ENCODE measurements at places on chromosomes 7 and 10. TPM values are rescaled to one million over a fixed set of nuclear protein-coding genes. Genes with fewer than 3 reads are reported as not detected.

Gene GFRA1
- 1.8 TPM for total RNA-seq

Gene MSS51
- 8.4 TPM for total RNA-seq

Gene IGF2BP3
- total RNA-seq = not detected

Gene IL2RA
- total RNA-seq = 4.0 TPM

Gene JCAD
- 16.8 TPM for total RNA-seq

Gene PTN
- 3.5 TPM for total RNA-seq

Gene CFAP46
- 9.4 TPM for total RNA-seq

Gene SPDYE6
- not detected for total RNA-seq

Gene TLX1
- not detected for total RNA-seq

DNA sequence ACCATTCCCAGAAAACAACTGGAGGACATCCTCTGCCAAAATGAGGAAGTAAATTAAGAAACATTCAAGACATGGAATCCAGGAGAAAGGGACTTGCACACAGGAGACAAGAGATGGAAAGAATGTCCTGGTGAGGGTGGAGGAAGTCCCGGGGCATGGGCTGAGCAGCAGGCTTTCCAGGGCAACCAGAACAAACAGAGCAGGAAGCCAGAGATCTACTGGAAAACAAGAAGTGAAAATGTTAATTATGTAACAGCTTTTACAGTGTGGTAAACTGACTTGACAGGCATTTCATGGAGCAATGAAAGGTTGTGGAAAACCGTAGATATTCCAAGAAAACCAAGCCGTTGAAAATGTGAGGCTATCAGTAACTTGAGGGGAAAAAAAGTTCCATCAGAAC, 55.2 kb upstream of the ZNF746 start:
- peaks cover 37% of the 10 kb centered on the region for H3K36me3 ChIP-seq
- H3K27me3 ChIP-seq = no peaks in the 10 kb centered on the region
- no peak overlapping the region for H3K27ac ChIP-seq
- no peak overlapping the region for H3K4me3 ChIP-seq

- H3K36me3 ChIP-seq = no peaks in the 10 kb centered on the region
- no peak overlapping the region for H3K4me3 ChIP-seq
- H3K4me1 ChIP-seq = peaks cover 34% of the 10 kb centered on the region
- DNase-seq = peak; percentile 64
- H3K27me3 ChIP-seq = peaks cover 87% of the 10 kb centered on the region
These were observed 1.9 kb upstream of the EN2 start for GRCh38 chr7:155455776-155456737.

DNA sequence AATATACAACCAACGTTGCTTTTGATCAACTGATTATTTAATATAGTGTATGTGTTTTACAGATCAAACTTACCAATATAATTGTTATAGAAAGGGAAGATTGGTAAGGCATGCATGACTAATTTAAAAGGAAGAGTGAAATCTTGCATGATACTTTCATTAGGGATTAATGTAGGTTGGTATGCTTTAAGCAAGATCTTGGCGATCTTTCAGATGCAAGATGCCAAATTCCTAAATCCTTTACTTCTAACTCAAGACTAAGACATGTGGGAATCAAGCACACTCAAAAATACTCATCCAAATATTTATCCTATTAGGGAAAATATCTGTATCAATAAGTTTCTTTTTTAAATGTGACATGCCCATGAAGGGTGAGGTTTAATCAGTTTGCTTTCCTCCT, 321.4 kb upstream of the MEOX2 start:
- H3K27me3 ChIP-seq = no peaks in the 10 kb centered on the region
- H3K4me3 ChIP-seq = no peak overlapping the region
- H3K4me1 ChIP-seq = no peaks in the 10 kb centered on the region
- H3K27ac ChIP-seq = no peak overlapping the region
- DNase-seq = no peak

GRCh38 chr10:57015595-57016318, 654.7 kb upstream of the ZWINT start:
- H3K4me3 ChIP-seq = no peak overlapping the region
- peak; percentile 4 for DNase-seq
- no peaks in the 10 kb centered on the region for H3K27me3 ChIP-seq
- H3K27ac ChIP-seq = no peak overlapping the region
- H3K36me3 ChIP-seq = no peaks in the 10 kb centered on the region

DNA sequence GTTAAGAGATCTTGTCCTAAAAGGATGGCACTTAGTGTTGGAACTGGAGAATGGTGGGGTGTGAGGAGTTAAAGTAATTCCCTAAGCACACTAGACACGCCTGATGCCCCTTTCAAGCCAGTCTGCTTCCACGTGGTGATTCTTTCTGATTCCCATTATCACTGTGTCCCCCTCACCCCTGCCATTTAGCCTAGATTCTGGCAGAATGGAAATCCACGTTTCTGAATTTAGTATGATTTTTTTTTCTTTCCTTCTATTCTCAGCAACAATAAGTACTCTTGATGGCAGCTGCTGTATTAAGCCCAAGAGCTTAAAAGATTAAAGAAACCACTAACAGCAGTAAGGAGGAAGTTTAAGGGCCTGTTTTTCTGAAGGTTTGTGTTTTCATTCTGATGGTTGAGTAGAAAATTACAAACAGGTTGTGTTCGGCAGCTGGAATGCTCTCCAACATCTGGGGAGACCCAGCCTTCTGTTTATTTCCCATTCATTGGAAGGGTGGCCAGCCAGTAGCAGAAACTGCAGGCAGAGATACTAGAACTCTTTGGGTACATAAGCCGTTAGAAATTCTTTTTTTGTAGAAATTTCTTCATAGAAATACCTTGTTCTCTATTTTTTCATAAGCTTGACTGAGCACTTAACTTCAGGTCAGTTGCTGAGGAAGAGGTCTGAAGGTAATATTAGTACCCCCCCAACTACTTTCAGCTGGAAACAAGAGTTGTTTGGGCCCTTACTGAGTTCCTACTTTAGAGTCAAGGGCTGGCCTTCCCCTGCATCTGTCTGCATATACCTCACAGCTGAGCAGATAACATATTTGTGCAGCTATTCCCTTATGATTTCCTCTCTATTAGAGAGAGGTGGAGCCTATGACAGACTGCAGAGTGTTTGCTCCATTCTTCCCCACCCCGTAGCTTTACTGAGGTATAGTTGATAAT, 355.1 kb downstream of the AUTS2 start:
- H3K4me3 ChIP-seq = no peak overlapping the region
- H3K4me1 ChIP-seq = no peaks in the 10 kb centered on the region
- DNase-seq = no peak
- H3K27ac ChIP-seq = no peak overlapping the region

- H3K27me3 ChIP-seq = no peaks in the 10 kb centered on the region
- H3K36me3 ChIP-seq = peaks cover 4% of the 10 kb centered on the region
- peak overlapping the region; percentile 39 for H3K4me3 ChIP-seq
- peaks cover 10% of the 10 kb centered on the region for H3K4me1 ChIP-seq
These were observed 43.2 kb downstream of the DPYSL4 start for GRCh38 chr10:132229834-132230556.

DNA sequence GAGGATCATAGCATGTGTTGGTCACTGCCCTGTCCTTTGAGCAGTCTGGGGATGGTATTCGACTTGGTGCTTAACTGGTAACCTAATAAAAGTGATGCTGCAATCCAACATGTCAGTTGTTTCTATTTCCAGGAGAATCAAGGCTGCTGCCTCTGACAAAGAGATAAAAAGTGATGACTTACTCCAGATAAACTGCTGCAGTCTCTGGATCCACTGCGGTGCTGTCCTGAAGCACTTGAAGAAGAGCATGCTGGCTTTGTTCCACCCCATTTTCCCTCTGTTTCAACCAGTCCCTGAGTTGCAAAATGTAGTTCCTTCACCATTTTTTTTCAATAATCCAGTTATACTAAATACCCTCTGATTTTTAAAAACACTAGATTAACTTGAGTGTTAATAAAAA, 403.5 kb upstream of the ANKRD30A start:
- no peak overlapping the region for H3K4me3 ChIP-seq
- DNase-seq = no peak
- no peaks in the 10 kb centered on the region for H3K27me3 ChIP-seq

GRCh38 chr10:63206997-63207811, 74.1 kb downstream of the NRBF2 start:
- H3K4me1 ChIP-seq = peaks cover 21% of the 10 kb centered on the region
- no peak overlapping the region for H3K4me3 ChIP-seq
- peaks cover 28% of the 10 kb centered on the region for H3K36me3 ChIP-seq
- DNase-seq = no peak
- no peaks in the 10 kb centered on the region for H3K27me3 ChIP-seq
- peak overlapping the region; percentile 49 for H3K27ac ChIP-seq

GRCh38 chr10:112429147-112429546, 17.6 kb downstream of the ZDHHC6 start:
- no peak overlapping the region for H3K27ac ChIP-seq
- no peaks in the 10 kb centered on the region for H3K27me3 ChIP-seq
- no peak for DNase-seq

DNA sequence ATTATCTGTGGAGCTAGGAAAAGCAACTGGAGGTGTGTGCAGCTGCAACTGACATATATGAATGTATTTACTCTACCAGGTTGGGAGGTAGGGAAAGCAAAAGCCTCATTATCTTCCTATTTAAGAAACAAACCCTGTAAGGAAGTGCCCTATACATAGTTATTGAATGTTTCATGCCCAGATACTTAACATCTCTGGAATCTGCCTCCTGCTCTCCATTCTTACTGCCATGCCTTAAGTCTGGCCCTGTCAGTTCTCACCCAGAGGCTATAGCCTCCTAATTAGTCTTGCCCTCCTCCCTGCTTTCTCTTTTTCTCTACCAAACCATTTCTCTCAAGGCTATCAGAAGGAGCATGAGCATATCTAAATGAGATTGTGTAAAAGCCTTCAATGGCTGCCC, 542.6 kb upstream of the LRRN3 start:
- H3K4me1 ChIP-seq = no peaks in the 10 kb centered on the region
- H3K27ac ChIP-seq = no peak overlapping the region
- H3K4me3 ChIP-seq = no peak overlapping the region
- H3K27me3 ChIP-seq = no peaks in the 10 kb centered on the region

- no peak for DNase-seq
- no peaks in the 10 kb centered on the region for H3K27me3 ChIP-seq
- H3K27ac ChIP-seq = no peak overlapping the region
- H3K4me1 ChIP-seq = no peaks in the 10 kb centered on the region
These were observed 94.2 kb downstream of the EBF3 start for GRCh38 chr10:129869596-129870473.

DNA sequence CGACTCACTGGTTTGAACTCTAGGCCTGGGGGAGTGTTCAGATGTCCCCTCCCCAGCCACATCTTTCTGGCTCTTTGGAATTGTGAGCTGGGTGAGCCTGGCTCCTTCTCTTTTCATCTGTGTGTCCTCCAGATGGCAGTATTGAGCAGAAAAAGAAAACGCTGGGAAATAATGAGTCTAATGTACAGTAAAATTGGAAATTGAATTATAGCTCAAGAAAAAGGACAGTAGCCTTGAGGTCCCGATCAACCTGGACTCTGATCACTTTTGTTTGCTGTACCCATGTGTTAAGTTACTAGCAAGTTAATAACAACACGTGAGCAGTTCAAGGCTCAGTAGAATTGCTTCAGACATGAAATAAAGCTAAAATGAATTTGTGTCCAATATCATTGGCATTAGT, 77.9 kb downstream of the SNX10 start:
- H3K36me3 ChIP-seq = no peaks in the 10 kb centered on the region
- peaks cover 9% of the 10 kb centered on the region for H3K4me1 ChIP-seq

DNA sequence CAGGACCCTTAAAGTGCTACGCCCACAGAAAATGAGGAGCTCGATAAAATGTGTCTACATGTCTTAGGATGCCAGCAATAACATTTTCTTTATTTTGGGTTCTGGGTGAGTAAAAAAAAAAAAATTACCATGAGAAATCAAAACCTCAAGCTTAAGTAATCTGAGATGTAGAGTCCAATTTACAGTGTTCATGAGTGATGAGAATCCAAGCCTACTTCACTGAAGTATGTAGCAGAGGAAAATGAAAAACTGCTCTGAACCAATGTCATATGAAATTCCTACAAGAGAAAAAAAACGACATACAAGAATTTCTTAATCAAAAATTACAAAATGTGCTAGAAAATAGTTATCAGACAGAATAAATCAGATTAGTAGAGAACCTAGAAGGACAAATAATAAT, 274.4 kb downstream of the HTR7 start:
- no peaks in the 10 kb centered on the region for H3K36me3 ChIP-seq
- H3K27ac ChIP-seq = no peak overlapping the region
- no peaks in the 10 kb centered on the region for H3K27me3 ChIP-seq
- H3K4me1 ChIP-seq = no peaks in the 10 kb centered on the region
- H3K4me3 ChIP-seq = no peak overlapping the region

DNA sequence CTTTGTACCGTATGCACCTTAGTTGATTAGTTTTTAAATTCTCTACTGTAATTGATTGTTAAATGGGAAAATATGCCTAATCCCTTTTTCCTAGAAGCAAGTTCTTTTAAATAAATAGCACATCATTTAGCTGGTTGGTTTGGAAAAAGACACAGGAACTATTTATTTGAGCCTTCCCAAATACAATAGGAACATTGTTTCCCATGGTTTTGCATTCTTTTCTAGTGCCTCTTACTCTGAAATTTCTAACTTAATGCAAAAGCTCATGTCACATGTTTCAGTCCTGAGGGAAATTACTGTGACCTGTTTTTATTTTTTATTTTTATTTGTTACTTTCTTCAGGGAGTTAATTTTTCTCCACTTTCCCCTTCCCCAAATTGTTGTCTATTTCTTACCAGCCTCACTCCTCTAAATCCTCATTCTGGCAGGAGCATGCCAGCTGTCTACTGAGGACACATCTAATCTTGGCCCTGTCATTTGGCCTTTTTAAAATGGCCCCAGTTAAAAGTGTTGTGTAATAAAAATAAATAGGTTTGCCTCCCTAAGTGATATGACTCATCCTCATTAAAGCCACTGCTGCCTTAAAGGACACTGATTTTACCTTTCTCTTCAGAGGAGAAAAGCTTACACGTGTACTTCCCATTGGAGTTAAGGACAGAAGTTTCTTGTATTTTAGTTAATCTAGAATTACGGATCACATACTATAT, 94.5 kb downstream of the PPP1R3A start:
- H3K27me3 ChIP-seq = no peaks in the 10 kb centered on the region
- H3K4me1 ChIP-seq = no peaks in the 10 kb centered on the region
- DNase-seq = no peak

Data from upper lobe of left lung (tissue), 6 donors.